Stimulated activated CD8-positive, alpha-beta memory T cell treated with anti-CD3 and anti-CD28 coated beads, Interleukin-15, amount 100 ng/mL, for 4 hours (primary cell): ENCODE measurements at places on chromosomes 1 and 21.

DNA sequence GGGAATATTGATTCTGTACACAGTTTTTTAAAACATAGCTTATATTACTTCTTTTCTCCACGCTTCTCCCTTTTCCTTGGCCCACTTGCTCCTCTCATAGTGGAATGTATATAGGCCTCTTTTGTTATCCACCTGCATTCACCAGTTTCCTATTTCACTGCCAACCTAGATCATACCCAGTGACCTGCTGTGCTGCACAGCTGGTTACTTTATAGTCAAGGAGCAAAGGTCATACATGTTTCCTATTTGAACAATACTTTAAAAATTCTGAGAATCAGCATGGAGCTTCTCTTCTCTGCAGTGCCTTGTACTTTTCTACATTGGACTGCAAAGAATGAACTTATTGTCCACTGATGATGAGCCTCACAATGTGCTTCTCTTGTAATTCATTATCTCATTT lies 4.3 kb upstream of the SLC35D1 start:
- DNase-seq, result no peak

DNA sequence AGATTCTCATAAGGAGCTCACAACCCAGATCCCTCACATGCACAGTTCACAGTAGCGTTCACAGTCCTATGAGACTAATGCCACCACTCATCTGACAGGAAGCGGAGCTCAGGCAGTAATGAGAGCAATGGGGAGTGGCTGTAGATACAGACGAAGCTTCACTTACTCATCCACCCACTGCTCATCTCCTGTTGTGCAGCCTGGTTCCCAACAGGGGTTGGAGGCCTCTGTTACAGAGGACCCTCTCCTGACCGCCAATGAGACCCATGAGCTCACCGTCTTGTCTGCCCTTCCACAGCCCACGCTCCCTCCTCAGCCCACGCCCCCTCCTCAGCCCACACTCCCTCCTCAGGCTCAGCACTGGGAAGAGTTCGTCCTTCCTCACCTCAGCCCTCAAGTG lies 39.6 kb downstream of the RSPH1 start:
- DNase-seq, result no peak

DNA sequence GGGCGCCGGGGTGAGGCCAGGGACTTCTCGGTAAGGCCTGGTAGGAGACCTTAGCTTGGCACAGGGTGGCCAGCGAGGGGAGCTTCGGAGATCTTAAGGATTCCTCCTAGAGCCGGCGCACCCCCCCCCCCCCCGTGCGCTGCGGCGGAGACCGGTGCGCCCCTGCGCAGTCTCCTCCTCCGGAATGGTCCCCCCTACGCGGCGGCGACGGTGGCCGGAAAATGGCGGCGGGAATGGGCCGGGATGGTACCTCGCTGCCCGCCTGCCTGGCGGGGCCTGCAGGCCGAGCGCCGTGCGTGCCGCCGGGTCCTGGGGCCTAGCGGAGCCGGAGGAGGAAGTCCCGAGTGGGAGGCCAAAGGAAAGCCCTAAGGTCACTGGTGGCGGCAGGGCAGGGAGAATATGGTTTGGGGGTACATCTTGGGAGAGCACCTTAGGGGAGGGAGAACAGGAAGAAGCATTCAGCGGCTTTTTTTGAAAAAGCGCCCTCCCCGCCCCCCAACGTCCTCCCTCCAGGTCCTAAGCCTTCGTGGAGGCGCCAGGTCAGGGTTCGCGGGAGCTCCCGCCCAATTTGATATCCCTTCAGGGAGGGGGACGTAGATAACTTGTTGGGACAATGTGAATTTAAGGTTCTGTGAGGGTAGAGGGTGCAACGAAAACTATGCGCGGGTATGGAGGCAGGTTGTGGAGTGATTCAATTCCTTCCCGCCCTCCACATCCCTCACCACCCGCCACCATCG lies 429 bp downstream of the SRRM1 start:
- DNase-seq, result no peak

DNA sequence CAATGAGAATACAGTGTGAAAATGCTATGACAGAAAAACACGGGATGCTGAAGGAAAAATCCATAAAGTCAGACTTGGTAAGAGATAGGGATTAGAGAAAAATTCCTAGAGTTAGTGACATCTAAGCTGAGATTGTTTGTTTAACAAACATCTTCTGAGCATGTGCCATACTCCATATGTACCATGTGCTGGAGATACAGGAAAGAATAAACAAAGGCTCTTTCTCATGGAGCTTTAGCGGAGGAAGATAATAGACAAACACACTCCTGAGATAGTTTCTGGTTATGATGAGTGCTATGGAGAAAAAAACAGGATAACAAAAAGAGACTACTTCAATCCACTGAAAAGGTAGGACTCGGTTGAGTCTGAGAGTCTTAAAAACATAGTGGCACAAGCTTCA lies 22.0 kb upstream of the AIM2 start:
- DNase-seq, result no peak

DNA sequence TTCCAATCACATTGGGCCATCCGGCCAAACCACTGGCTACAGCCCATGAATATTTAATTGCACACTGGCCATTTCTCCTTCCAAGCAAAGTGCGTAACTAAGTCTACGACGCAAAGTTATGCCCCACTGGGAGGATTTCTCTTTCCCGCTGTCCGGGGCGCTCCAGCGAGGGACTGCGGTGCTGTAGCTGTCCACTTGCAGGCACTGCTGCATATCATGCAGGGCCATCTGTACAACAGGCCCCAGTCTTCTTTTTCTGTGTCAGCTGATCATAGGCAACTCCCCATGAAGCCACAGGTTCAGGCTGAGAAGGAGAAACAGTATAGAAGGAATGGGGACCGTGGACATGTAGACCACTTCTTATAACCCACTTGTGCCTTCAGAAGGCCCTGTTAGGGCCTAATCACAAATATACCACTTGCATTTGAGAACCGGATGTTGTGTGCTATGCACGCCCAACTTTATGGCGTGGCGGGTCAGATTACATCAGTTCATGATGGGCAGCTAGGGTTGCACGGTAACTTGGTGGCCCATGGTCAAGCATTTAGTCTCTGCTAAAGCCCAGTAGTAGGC lies 58.0 kb downstream of the ADSS2 start:
- no peak for DNase-seq

GRCh38 chr1:156118177-156118868 lies 3.8 kb downstream of the LMNA start:
- no peak for DNase-seq

DNA sequence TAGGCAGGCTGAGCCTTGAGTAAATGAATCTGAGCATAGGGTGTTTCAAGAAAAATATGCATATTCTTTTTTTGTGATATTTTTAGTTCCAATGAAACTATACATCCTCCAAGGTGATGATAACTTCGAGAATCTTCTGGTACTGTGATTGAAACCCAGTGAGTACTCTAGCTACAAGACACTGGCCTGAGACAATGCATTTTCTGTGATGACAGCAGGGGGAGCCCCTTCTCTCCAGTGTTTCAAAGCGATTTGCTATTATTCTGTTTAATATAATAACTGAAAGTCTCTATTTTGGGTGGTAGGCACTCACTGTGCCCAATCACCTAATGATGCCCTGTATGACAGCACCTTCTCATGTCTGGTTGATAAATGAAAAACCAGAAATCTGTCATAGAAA lies 12.1 kb downstream of the IRF2BP2 start:
- no peak for DNase-seq

- no peak for DNase-seq
Measured at GRCh38 chr1:18891426-18891780, 11.0 kb downstream of the ALDH4A1 start.

DNA sequence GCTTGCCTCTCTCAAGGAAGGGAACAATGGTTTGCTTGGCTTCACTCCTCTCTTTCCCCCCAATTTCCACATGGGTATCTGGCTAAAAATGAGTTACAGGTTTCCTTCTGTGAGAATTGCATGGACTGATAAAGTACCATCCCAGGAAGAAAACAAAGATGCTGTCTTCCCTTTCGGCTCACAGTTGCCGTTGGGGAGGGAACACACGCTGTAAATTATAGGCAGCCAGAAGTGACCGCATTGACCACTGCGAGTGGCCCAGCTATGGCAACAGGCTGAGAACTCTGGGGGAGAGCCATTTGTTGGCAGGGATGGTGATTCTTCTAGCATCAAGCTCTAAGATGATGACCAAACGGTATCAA lies 2.9 kb downstream of the RUNX1 start:
- DNase-seq, result no peak

DNA sequence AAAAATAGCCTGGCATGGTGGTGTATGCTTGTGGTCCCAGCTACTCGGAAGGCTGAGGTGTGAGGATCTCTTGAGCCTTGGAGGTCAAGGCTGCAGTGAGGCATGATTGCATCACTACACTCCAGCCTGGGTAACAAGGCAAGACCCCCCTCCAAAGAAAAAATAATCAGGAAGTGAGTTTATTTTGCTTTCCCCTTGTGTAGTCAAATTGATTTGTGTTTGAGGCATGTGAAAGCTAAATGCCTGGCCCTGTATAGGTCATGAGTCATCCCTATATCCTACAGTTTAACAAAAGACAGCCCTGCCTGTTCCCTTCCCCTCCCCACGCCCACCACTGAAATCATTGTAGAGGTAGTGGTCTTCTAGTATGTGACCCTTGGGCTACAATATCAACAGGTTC lies 241.4 kb upstream of the JUN start:
- DNase-seq, result no peak
